ENCODE measurements at places on chromosomes 3 and 15. TPM values are rescaled to one million over a fixed set of nuclear protein-coding genes. Genes with fewer than 3 reads are reported as not detected.
A peak's percentile ranks its signal among the peaks of the same experiment; 100 is the strongest.

Gene DNAH12
- not detected for total RNA-seq

- H3K4me1 ChIP-seq = peaks cover 18% of the 10 kb centered on the region
- DNase-seq = no peak
- H3K27ac ChIP-seq = no peak overlapping the region
- no peaks in the 10 kb centered on the region for H3K27me3 ChIP-seq
- H3K4me3 ChIP-seq = no peak overlapping the region
- H3K36me3 ChIP-seq = peaks cover 20% of the 10 kb centered on the region
Measured at GRCh38 chr15:68789534-68790241, 31.0 kb downstream of the ANP32A start.

Gene SPINK8
- total RNA-seq = not detected

DNA sequence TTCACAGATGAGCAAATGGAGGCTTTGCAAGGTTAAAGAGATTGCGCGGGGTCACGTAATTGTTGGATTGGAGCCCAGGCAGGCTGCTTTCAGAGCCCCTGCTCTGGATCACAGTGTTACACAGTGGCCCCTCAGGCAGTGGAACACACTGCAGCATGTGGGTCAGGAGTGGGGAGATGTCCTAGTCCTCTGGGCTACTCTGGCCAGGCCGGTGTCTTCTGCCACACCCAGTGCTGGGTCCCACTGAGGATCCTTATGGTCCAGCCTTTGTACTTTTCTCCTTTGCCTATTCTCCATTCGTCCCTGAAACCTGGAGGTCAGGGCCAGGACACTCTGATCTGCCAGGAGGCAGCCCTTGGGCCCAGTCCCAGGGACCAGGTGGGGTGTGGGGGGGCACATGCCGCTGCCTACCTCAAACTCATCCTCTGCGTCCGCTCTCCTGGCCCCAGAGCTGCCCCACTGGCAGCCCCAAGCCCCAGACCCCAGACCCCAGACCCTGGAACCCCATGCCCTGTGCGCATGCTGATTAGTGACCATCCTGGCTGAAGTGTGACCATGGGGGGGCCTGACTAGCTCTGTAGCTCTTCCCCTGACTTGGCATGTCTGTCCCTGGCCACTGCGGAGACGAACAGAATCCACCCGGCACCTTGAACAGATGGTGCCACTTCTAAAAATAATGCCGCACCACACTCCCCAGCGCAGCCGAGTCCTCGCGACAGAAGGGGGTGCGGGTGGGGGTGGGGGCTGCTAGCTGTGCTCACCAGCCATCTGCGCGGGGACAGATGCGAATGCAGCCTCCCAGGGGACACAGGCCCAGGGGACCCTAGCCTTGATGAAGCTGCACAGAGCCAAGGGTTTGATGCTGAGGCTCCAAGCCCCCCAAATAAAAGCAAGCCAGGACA, 41.6 kb downstream of the ATP2B2 start:
- no peaks in the 10 kb centered on the region for H3K27me3 ChIP-seq
- no peak overlapping the region for H3K27ac ChIP-seq
- no peaks in the 10 kb centered on the region for H3K4me1 ChIP-seq

Gene GASK1A
- total RNA-seq = 1.8 TPM

- no peak overlapping the region for H3K27ac ChIP-seq
- no peak for DNase-seq
- H3K4me3 ChIP-seq = no peak overlapping the region
- H3K4me1 ChIP-seq = no peaks in the 10 kb centered on the region
Measured at GRCh38 chr3:50806031-50806430, 131.3 kb downstream of the DOCK3 start.

GRCh38 chr3:186464424-186465093, 79.6 kb downstream of the CRYGS start:
- H3K36me3 ChIP-seq = no peaks in the 10 kb centered on the region
- H3K27ac ChIP-seq = no peak overlapping the region
- H3K4me1 ChIP-seq = no peaks in the 10 kb centered on the region
- no peaks in the 10 kb centered on the region for H3K27me3 ChIP-seq
- H3K4me3 ChIP-seq = no peak overlapping the region

DNA sequence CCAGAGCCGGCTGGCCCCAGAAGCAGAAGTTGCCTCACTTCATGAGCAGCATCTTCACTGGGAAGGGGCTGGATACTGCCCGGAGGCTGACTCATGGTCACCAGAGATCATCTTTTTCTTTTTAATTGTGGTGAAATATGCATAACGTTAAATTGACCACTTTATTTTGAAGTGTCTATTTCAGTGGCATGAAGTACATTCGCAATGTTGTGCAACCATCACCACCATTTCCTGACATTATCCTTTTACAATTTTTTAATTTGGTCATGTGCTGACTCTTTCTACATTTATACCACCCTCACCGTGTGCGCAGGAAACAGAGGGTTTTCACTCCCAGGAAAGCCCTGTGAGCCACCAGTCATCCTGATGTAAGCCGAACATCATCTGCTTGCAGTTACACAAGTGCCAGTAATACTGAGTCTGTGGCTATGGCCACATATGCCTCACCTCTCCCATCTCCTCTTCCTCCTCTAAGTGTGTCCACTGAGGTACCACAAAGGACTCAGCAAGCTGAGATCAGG, 51.6 kb upstream of the ABHD17C start:
- no peak for DNase-seq
- H3K36me3 ChIP-seq = no peaks in the 10 kb centered on the region
- H3K4me3 ChIP-seq = no peak overlapping the region
- no peaks in the 10 kb centered on the region for H3K4me1 ChIP-seq
- no peaks in the 10 kb centered on the region for H3K27me3 ChIP-seq

GRCh38 chr3:45546716-45547701, 47.5 kb upstream of the LIMD1 start:
- H3K4me3 ChIP-seq = no peak overlapping the region
- no peaks in the 10 kb centered on the region for H3K27me3 ChIP-seq
- no peak for DNase-seq
- no peaks in the 10 kb centered on the region for H3K36me3 ChIP-seq

GRCh38 chr15:39919748-39920509, at the start of gene GPR176:
Gene GPR176, minus strand, starts transcription at chr15:39920266. Its CDS starts 240 bp downstream, at chr15:39920026.
- H3K4me3 ChIP-seq = peak within 1 kb of the TSS; percentile 58
- peak within 1 kb of the TSS; percentile 76 for H3K27ac ChIP-seq
- peaks cover 9% of the 10 kb centered on the region for H3K4me1 ChIP-seq
- peak; percentile 51 for DNase-seq
- H3K36me3 ChIP-seq = no peaks in the 10 kb centered on the region
